Activated CD4-positive, alpha-beta T cell treated with anti-CD3 and anti-CD28 coated beads, Interleukin-2, amount 10 ng/mL, durations not matched to agents 7 days and 5 days (primary cell): ENCODE measurements at places on chromosomes 11 and 22. TPM values are rescaled to one million over a fixed set of nuclear protein-coding genes. Genes with fewer than 3 reads are reported as not detected.

DNA sequence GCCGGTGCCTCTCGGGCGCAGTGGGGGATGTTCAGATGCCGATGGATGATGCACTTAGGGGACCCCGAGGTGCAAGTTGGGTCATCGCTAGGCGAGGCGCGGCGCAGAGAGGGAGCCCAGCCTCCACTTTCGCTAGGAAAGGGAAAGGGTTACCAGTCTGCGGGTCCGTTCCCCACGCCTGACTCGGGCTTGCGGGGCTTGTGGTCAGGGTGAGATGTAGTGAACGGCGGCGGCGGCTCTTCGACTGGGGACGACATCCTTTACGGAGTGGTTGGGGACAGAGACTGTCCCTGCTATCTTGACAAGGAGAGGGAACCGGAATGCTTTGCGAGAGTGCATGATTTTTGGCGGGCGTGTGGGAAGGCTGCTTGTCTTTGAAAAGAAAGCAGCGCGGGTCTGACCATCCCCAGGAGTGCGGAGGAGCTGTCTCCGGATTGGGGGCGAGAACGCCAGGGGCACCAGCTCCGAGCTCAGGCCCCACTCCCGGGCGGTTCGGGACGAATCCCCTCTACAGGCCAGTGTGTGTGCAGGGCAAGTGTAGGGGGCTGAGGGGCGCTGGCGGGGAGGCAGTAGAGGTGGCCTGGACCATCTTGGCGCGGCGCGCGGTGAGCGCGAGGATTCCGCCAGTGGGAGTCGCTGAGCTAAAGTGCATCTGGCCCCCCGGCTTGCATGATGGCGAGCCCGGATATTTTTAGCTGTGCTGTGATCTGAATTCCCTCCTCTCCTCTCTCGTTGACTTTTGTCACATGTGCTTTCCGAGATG lies 1.1 kb downstream of the FAT3 start:
- DNase-seq, result no peak
- H3K36me3 ChIP-seq, result no peaks in the 10 kb centered on the region
- H3K27ac ChIP-seq, result no peak overlapping the region
- H3K4me3 ChIP-seq, result no peak overlapping the region

DNA sequence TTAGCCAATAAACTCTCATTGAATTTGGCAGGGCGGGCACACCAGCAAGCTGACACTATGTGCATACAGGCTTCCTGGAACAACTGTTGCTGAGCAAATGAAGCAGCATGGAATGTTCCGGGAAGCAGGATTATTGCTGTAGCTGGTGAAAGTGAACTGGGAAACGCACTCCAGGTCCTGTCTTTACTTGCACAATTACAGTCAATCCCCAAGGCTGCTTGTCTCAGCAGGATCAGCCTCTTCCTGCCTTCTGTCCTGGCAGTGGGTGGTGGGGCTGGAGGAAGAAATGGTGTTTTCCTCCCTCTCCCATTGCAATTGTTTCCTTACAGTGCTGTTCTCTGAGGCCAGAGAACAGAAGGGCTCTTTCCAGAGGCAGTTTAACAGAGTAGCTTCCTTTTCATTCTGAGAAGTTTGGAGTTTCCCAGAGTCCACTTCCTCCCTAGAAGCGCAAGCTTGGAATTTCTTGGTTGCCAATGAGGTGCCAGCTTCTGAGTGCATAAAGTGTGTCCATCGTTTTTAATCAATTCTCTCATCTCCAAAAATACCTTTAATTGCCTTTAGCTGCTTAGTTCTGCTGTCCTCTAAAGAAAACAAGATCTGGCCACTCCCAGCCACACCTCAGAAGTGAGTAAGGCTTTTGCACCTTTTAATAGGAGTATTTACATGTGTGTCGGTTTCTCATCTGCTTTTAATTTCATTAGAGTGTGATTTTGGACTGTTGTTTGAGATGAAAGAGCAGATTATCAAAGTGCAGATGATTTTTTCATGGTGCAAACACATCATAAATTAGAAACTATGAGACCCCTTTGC lies 19.9 kb downstream of the CD44 start:
- H3K4me3 ChIP-seq, result no peak overlapping the region
- peak overlapping the region; percentile 63 for H3K27ac ChIP-seq
- no peak for DNase-seq

DNA sequence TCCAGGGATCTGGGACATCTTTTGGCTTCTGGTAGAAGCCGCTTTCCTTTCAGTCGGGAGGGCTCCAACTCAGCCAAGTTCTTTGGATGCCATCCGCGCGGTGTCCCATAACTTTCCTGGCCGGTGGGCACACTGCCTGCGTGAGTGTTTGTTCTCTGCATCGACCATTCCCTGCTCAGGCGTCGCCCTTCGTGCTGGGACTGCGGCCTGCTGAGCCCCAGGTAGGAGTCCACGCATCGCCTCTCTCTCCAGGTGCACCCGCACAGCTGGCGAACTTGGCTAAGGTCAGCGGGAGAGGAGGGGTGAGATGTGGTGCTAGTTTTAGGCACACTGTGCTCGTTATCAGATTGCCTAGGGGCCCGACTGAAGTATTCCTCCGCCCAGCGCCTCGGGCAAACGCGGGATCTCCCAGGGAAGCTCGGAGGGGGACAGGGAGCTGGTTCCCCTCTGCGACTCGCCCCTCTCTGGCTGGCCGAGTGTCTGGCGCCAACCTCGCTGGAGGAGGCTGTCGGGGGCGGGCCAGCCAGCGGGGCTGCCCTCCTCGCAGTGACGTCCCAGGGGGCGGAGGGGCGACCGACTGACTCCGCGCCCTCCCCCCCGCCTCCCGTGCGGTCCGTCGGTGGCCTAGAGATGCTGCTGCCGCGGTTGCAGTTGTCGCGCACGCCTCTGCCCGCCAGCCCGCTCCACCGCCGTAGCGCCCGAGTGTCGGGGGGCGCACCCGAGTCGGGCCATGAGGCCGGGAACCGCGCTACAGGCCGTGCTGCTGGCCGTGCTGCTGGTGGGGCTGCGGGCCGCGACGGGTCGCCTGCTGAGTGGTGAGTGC lies at the start of gene LAYN:
LAYN (plus strand) TSS at position 607 of the 823 bp plus-strand sequence; CDS start at position 731, 124 bp downstream.
- peak within 1 kb of the TSS; percentile 55 for H3K4me3 ChIP-seq
- H3K27ac ChIP-seq, result peak within 1 kb of the TSS; percentile 57
- H3K36me3 ChIP-seq, result peaks cover 5% of the 10 kb centered on the region
- DNase-seq, result no peak
- H3K27me3 ChIP-seq, result peaks cover 66% of the 10 kb centered on the region

GRCh38 chr11:125948278-125949051 lies 2.6 kb downstream of the VSIG10L2 start:
- no peaks in the 10 kb centered on the region for H3K36me3 ChIP-seq
- H3K4me3 ChIP-seq, result no peak overlapping the region
- DNase-seq, result no peak
- no peak overlapping the region for H3K27ac ChIP-seq
- H3K4me1 ChIP-seq, result no peaks in the 10 kb centered on the region
- no peaks in the 10 kb centered on the region for H3K27me3 ChIP-seq

DNA sequence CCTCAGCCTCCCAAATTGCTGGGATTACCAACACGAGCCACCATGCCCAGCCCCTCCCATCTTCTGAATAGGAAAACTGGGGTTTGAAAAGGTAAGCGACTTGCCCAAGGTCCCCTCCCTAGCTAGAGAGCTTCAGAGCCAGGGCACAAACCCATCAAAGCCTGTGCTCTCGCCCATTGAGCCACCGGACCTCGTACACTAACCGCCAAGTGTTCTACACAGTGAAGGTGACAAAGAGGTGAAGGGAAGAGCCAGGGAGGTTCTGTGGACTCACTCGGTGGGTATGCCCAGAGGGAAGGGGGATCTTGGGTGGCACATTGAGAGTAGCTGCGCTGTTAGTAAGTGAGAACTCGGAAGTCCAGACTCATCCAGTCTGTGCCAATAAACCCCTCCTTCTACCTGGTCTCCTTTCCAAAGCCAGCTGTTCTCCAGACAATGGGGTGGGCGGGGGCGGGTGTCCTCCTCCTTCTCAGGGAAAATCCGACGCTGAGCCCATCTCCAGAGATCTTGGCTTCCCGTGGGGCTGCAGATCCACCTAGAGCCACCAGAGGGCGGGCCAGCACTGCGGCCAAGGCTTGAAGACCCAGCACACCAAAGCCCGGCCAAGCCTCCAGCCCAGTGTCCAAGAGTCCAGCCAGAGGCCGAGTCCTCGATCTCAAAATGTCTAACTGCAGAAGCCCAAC lies 3.2 kb upstream of the RTN4RL2 start:
- H3K27ac ChIP-seq, result peak overlapping the region; percentile 44
- H3K36me3 ChIP-seq, result no peaks in the 10 kb centered on the region
- DNase-seq, result peak; percentile 74
- H3K4me1 ChIP-seq, result peaks cover 27% of the 10 kb centered on the region
- no peak overlapping the region for H3K4me3 ChIP-seq

GRCh38 chr11:126061707-126062678 lies 673 bp downstream of the CDON start:
- peak overlapping the region; percentile 77 for H3K4me3 ChIP-seq
- H3K27me3 ChIP-seq, result peaks cover 50% of the 10 kb centered on the region
- DNase-seq, result peak; percentile 28

The IGLL5 gene
- total RNA-seq, result not detected

The APLNR gene
- not detected for total RNA-seq
